ENCODE measurements at places on chromosomes 6 and 20. TPM values are rescaled to one million over a fixed set of nuclear protein-coding genes. Genes with fewer than 3 reads are reported as not detected.

Gene GSTA3
- polyA plus RNA-seq = not detected

Gene LY6G6D
- not detected for polyA plus RNA-seq

Gene PCSK2
- polyA plus RNA-seq = 0.01 TPM

Gene SLC35F1
- polyA plus RNA-seq = 0.18 TPM

GRCh38 chr6:117288083-117288715, 22.8 kb downstream of the VGLL2 start:
- H3K4me1 ChIP-seq = peaks cover 28% of the 10 kb centered on the region
- H3K4me3 ChIP-seq = peak overlapping the region; percentile 47
- H3K27ac ChIP-seq = peak overlapping the region; percentile 90
- no peaks in the 10 kb centered on the region for H3K36me3 ChIP-seq
- no peaks in the 10 kb centered on the region for H3K27me3 ChIP-seq
- no peak for DNase-seq

GRCh38 chr20:15475483-15475882, 1097.8 kb downstream of the KIF16B start:
- no peaks in the 10 kb centered on the region for H3K27me3 ChIP-seq
- no peaks in the 10 kb centered on the region for H3K4me1 ChIP-seq
- no peak overlapping the region for H3K27ac ChIP-seq
- H3K4me3 ChIP-seq = no peak overlapping the region
- no peaks in the 10 kb centered on the region for H3K36me3 ChIP-seq

DNA sequence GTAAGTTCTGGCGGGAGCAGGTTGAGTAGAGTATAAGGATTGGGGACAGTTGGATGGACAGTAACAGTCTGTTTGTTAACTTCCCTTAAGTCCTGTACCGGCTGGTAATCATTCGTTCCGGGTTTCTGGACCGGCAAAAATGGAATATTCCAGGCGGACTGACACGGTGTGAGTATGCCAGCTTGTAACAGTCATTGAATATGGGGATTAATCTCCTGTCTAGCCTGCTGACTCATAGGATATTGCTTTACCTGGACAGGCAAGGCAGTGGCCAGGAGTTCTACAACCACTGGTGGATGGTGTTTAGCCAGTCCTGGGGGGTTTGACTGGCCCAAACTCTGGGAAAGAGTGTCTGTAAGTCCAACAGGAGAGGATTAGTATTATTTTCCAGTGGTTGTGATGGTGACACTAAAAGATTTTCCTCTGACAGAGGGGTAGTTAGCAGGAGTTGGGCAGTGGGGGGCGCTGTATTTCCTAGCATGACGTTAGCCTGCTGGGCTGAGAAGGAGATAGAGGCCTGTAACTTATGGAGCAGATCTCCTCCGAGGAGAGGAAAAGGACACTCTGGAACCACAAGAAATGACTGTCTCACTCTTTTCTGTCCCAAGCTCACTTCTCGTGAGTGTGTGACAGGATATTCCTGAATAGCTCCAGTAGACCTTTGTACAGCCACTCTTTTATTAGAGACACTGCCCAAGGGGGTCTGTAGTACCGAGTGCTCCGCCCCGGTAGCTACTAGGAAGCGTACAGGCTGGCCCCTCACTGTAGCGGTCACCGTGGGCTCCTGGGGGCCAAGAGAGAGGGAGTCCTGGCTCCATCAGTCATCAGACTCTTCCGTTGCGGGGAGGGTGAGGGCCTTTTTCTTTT, 152.2 kb downstream of the TRIM27 start:
- H3K27me3 ChIP-seq = peaks cover 55% of the 10 kb centered on the region
- no peak overlapping the region for H3K27ac ChIP-seq
- H3K36me3 ChIP-seq = no peaks in the 10 kb centered on the region
- no peak for DNase-seq

DNA sequence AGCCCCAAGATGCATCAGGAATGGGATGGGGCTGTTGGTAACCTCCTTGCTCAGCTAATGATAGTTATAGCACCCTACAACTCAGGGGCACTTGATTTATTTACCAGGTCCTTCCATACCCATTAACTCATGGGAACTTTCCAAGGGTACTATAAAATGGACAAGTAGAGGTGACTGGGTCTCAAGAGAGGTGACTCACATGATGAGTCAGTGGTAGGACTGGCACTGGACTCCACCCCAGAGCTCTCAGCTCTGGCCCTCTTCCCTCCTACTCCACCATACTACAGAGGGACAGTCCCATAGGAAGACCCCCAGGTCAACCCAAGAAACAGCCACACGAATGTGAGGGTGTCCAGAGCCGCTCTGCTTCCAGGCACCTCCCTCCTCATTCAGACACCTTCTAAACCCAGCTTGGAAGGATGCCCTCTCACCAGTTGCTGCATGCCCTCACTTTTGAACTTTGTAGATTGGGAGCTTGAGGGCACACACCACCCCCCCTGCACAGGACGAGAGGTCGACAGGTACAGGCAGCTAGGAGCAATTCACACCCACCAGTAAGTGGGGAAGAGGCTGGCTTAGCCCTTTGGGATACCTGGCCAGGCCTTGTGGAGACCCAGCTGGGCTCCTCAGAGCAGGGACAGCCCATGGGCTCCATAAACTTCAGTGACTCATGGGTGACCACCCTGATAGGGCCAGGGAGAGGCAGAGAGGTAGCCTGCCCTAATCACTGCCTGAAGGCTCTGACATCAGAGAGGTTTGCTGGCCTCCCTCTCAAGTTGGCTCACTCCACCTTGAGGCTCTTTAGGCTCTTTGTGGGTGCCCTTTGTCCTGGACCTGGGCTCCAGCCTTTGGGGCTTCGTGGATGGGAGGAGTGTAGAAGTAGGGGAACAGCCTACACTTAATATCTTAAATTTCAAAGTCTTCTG, 81.6 kb upstream of the MLN start:
- no peak overlapping the region for H3K27ac ChIP-seq
- H3K4me1 ChIP-seq = no peaks in the 10 kb centered on the region
- no peaks in the 10 kb centered on the region for H3K27me3 ChIP-seq
- no peaks in the 10 kb centered on the region for H3K36me3 ChIP-seq
- no peak overlapping the region for H3K4me3 ChIP-seq

Measured in psoas muscle (tissue), 8 donors.